ENCODE measurements at places on chromosomes 4 and X.

DNA sequence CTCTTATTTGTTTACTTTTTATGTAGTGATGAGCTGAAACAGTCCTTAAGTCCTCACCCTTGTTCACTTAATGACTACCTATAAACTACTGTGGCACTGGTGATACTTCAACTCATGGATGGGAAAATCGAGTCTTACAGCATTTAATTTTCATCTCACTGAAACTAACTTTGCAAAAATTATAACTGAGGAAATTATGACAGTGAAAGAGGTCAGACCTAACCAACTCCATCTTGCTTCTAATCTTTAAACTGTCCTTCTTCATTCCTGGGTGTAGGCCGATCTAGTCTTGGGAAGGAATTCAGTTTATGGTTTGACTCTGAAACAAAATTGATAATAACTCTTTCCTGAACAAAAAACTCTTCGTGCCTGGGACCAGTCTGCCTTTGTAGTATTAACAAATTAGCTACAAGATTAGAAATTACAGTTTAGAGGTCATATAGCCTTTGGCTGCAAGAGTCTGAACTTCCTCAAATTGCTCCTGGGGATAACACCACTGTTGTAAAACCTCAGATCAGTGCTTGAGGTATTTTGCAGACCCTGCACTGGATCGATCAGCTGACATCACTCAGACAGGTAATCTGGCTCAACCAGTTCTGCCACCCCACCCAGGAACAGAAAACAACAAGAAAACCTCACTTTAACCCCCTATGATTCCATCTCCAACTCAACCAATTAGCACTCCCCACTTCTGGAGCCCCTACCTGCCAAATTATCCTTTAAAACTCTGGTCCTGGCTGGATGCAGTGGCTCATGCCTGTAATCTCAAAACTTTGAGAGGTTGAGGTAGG, 995.7 kb upstream of the PRKX start:
- DNase-seq, result no peak

DNA sequence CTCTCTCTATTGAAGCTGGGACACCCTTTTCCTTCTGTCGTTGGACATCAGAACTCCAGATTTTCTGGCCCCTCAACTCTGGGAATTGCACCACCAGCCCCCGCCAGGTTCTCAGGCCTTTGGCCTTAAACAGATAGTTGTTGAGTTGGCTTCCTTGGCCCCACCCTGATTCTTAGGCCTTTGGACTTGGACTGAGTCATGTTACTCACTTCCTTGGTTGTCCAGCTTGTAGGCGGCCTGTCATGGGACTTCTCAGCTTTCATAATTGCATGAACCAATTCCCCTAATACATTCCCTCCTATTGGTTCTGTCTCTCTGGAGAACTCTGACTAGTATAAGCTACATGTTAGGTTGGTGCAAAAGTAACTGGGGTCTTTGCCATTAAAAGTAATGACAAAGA, 195.7 kb downstream of the GPAT3 start:
- no peak for DNase-seq

DNA sequence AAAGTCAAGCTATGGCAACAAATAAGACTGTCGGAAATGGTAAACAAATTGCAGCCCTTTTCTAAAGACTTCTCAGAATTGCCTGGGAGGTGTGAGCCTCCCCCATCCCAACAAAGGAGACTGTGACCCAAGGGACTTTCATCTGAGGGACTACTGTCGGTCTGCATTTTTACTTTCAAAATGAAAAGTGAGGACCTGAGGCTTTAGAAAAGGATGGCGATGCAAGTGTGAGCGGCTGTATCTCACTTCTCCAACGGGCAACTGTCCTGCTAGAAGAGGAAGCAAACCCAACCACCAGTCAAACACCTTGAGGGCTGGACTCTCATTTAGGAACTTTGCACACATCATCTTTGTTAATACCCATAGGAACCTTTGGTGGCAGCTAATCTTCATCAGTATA, 62.6 kb upstream of the CLNK start:
- DNase-seq, result no peak

DNA sequence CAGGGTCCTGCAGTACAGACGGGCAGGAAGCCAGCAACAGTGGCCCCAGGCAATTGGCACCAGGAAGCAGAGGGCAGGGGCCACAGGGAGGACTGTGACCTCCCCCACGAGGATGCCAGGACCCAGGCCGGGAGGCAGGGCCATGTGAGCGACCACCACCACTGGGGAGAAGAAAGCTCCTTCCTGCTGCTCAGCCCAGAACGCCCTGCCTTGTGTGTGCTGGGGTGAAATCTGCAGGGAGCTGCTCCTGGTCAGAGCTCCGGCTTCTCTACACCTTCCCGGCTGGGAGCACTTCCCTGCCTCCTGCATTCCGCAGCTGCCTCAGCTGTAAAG, 100.4 kb downstream of the HMX1 start:
- DNase-seq, result no peak

GRCh38 chr4:150001815-150002214, 76.4 kb upstream of the DCLK2 start:
- no peak for DNase-seq

- DNase-seq, result no peak
Observed at GRCh38 chr4:167492007-167492406, 257.7 kb upstream of the SPOCK3 start.

DNA sequence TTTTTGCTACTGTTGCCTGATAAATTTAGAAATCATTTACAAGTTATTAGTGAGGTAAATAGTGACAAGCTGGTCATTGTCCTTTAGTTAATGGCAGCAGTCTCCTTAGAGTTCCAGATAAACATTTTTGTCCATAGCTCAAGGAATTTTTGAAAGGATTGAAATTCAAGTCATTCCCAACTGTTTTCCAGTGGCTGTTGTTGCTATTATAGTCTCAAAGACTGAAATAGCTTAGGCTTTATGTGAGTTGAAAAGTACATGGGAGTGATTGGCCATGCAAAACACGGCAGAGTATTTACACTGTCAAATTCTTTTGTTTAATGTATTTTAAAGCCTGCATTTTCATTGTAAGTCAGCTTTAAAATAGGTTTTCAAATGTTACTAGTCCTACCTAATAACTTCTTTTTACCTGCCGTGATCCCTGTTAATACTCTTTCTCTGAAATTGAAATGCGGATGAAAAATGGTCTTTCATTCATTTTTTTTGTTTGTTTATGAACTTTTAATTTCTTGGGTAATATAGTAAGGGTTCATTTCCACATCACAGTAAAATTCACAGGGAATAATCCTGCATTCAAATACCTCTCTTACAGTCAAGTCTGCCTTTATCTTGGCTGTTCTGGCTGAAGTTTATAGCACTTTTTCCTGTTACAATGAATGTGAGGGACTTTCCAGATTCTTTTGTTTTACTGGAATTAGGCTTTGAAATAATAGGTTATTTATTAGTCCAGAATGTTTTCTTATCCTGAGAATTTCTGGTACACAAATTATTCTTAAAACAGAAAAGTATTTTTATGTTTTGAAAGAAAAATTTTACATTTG, 85.1 kb downstream of the PDLIM5 start:
- no peak for DNase-seq

DNA sequence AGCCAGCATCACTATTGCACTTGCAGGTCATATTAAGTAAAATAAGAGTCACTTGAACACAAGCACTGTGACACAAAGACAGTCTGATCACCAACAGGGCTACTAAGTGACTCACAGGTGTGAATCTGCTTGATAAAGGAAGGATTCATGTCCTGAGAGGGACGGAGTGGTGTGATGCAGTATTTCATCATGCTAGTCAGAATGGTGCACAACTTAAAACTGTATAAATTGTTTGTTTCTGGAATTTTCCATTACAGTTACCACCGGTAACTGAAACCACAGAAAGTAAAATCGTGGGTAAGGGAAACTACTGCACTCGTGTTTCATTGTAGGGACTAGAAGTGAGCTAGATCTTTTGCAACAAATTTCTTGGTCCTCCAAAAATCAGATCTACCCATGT, 109.7 kb downstream of the ELOVL6 start:
- no peak for DNase-seq

- DNase-seq, result no peak
Observed at GRCh38 chr4:71604785-71605184, 179.1 kb downstream of the GC start.

DNA sequence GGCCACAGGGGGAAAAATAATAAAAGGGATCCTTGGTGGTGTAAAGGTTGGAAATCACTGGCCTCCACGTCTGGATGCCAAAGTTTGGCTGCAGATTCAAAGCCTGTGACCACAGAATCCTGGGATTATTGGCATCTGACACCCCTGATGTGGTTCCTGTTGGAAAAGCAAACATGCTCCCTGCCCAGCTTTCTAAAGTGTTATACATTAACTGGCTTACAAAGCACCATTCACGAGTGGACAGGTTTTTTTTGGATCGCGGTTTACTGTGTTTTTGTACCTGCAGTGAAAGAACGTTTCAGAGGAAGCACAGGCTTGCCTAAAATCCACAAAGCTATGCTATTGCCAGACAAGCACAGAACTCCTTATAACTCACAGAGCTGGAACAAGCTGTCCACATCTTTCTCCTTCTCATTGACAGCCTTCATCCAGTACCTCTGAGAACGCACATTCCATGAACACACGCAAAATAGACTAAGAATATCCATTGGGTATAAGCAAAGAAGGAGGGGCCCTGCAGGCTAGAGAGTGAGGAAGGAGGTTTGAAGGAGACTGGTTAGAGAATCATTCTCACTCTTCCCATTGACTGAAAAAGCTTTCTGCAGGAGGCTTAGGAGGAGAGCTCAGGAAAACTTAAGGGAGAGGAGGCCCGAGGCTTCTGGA, 14.5 kb upstream of the CAPN6 start:
- no peak for DNase-seq

DNA sequence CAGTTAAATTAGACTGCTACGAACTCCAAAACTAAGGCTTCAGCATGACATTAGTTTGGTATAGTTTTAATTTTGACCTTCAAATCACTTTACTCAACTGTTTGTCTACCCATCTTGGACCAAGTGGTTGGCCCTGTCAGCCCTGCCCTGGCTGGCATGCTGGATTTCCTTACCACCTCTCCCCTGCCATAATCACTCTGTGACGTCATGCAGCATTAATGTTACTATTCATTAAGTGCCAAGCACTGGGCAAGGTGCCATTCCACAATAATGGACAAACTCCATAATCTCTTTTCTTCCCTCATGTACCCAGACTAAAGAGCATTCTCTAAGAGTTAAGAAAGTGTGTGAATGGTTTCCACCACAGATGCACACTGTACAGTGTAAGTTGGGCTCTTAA, 277.0 kb upstream of the INTU start:
- peak; percentile 10 for DNase-seq
